NCI-H510A (cell line): ENCODE measurements at places on chromosomes 3 and 15.

DNA sequence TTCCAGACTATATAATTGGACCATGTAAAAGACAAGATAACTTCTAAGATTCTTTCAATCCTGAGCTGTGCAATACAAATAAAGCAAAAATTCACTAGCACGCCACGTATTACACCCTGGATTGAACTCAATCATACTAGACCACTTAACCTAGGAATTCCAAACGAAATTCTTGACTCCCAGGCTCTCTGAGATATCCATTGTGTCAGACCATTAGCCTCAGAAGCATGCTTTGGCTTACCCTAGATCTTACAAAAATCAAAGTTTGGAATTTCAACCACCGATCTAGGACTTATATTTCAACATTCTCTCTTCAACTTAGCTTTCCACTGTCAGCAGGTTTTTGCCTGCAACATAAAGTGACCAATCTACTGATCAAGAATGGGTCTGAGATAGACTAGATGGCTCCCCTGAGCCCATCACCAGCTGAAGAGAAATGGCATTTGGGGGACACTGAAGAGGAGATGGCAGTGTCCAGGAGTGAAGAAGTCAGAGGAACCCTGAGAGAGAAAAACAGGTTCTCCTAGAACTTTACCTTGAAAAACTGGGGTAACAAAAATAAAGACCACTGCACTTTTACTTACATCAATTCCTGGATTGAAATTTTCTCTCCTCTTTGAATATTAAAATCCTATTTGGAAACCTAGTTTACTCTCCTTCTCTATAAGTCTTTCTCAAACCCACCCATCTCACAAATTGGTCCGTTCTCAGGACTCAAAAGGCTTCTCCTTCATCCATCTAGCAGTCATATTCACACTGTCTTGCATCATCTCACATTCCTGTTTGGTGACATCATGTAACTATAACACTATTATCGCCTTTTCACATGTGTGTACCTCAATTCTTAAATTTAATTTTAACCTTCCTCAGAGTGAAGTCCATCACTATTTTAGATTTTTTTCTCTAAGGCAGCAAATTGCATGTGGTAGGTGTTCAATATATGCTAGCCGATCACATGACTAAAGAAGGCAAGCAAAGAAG, 18.5 kb downstream of the CPNE4 start:
- DNase-seq: no peak

- no peak for DNase-seq
Observed at GRCh38 chr3:87575550-87575949, 299.2 kb upstream of the POU1F1 start.

- DNase-seq: no peak
Observed at GRCh38 chr3:58167431-58168351, 43.1 kb downstream of the DNASE1L3 start.

DNA sequence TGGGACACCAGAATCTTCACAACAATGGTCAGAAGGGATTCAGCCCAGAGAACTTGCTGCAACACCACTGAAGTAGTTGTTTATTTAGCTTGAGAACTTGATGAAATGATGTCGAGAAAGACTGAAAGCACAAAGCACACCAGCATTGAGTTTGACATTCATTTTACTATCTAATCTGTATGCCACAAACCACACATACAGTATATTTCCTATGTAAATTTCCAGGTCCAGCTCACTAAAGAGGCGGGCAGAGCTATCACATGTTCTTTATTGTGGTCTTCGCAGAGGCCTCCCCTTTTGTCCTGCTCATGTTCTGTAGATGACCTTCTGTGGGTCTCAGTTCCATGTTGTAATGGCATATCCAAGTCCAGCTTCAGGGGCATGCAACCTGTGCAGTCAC, 10.4 kb upstream of the FMN1 start:
- DNase-seq: no peak

GRCh38 chr15:91584895-91585294, 268.6 kb upstream of the SLCO3A1 start:
- no peak for DNase-seq

GRCh38 chr15:73282567-73283365, 86.0 kb downstream of the HCN4 start:
- no peak for DNase-seq
